Stimulated activated CD4-positive, alpha-beta T cell treated with anti-CD3 and anti-CD28 coated beads, Interleukin-1b, Interleukin-23, amount 100 ng/mL, for 48 hours (primary cell): ENCODE measurements at places on chromosomes 5 and 9.

DNA sequence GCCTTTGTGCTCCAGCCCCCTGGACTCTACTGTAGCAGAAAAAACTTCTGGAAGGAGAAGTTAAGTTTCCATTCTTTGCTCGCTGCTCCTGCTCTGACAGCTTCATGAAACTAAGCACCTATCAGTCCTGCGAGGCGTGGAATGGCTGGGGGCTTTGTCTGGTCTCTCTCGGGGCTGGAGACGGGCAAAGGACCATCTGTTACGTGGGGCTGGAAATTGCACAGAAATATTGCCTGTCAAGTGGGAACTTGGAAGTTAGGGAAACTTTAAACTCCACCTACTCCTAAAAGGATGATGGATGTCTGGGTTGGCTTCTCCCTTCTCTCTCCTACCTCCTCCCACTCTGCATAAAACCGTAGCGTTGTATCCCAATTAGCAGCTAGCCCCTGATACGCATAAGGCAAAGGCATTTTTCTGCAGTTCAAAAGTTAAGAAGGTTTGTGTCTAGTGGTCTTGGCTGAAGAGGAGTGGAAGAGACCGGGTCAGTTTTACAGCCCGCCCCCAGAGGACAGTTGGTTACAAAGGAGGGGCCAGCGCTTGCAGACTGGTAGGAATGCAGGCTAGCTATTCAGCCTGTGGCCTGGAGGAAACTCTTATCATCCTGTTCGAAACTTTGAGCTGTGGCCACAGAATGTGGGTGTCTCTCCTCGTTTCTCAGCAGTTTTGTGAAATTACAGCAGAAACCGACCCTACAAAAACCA is 1.3 kb downstream of the FBXL7 start:
- no peak for DNase-seq

DNA sequence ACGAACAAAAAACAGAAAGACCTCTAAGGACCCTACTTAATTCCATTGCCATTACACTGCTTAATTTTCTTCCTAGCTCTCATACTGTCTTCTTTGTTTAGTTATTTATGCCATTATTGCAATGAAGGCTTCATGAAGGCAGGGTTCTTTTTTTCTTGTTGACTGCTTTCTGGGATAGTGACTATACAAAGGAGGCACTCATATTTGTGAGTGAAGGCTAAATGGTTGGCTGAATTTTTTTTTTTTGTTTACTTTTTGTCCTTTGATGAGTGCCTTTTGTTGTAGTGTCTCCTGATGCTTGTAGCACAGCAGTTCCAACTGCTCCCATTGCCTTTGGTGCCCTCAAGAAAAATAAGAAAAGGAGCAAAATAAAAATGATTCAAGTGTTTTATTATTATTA is 17.8 kb downstream of the CTNNA1 start:
- no peak for DNase-seq

DNA sequence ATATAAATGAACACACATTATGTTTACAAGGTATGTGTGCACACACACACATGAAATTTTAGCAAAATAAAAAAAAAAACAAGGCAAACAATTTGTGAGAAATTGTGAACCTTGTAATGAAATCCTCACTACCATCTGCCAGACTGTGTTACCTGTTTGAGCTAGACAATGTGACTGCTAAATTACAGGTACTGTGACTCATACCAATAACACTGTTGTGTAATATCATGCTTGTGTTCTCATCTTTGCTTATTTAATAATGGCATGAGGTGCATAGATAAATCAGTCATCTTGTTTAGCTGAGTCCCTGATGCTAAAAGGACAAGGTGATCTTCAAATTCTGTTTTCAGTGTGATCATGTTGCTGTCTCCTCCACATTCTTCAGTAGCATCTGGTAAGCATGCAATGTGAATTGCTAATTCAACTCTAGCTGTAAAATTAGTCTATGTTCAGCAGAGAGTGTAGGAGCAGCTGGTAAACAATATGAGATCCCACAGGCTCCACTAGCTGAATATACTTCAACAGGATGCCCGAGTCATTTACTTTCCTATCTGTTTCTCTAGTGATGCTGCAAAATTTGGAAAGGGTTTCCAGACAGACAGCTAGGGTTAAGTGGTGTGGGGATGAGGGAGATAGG is 966.3 kb upstream of the C9orf72 start:
- no peak for DNase-seq

DNA sequence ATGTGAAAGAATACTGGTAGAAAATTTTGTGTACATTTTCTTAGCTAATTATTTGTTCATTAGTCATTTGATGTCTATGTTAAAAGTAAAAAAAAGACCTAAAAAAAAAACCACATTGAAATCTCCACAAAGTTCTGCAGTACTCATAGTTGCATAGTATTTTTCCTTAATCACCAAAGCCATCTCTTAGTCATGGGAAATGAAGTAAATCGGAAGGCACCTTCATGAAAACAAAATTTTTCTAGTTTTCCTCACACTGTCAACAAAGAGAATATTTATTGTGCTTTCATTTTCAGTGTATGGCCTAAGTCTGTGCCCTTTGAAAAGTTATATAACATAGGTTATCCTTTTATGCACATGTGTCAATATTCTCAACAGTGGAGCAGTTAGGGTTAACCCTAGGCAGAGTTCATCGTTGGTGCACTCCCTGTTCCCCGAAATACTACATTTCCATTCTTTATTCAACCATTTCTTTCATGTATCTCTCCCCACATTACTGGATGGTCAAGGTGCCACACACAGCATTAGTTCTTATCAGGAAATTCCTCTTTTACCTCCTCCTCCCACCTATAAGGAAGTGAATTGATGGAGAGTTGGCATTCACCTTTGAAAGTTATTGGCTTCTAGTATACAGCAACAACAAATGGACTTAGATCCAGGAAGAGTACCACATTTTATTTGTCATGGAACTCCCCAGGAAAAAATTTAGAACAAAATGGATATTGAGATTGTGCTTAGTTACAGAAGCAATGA is 93.1 kb downstream of the NUDT12 start:
- DNase-seq = no peak

GRCh38 chr9:18756712-18757125 is 276.3 kb downstream of the SAXO1 start:
- DNase-seq = no peak

GRCh38 chr9:94734054-94734754 is 7.7 kb downstream of the AOPEP start:
- no peak for DNase-seq

GRCh38 chr5:1889321-1890065 is 6.8 kb upstream of the IRX4 start:
- DNase-seq = no peak

- no peak for DNase-seq
Measured at GRCh38 chr9:109477258-109478050, 20.7 kb downstream of the PTPN3 start.

GRCh38 chr5:44603496-44604272 is 205.1 kb upstream of the MRPS30 start:
- DNase-seq = no peak

GRCh38 chr9:109870365-109870764 is 90.4 kb downstream of the PALM2AKAP2 start:
- DNase-seq = no peak

- no peak for DNase-seq
Measured at GRCh38 chr9:101592788-101593187, 2.0 kb downstream of the PPP3R2 start.

- DNase-seq = no peak
Measured at GRCh38 chr5:99054972-99055371, 126.2 kb upstream of the CHD1 start.

- no peak for DNase-seq
Measured at GRCh38 chr9:32376285-32376684, 8.2 kb upstream of the ACO1 start.

GRCh38 chr5:21236971-21237427 is 1249.0 kb upstream of the CDH18 start:
- DNase-seq = no peak
